ENCODE measurements at places on chromosomes 7 and 10.

DNA sequence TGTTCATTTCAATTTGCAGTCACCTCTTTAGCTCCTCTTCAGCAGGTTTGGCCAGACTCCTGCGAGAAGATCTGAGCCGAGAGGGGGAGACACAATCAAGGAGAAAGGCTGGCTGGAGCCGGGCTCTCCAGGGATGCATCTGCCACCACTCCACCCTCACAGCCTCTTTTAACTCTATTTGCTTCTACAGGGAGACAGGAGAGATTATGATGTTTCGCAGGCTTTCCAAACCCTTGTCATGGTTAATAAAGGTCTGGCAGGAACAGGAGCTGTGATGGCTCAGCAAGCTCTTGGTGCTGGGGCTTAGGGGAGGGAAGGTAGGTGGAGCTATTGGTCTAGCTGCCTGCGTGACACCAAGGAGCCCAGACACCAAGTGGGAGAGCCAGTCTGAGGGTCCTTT lies 448.1 kb upstream of the PODXL start:
- no peak for DNase-seq
- H3K4me3 ChIP-seq: no peak overlapping the region
- H3K4me1 ChIP-seq: no peaks in the 10 kb centered on the region
- no peak overlapping the region for H3K27ac ChIP-seq
- H3K36me3 ChIP-seq: no peaks in the 10 kb centered on the region

DNA sequence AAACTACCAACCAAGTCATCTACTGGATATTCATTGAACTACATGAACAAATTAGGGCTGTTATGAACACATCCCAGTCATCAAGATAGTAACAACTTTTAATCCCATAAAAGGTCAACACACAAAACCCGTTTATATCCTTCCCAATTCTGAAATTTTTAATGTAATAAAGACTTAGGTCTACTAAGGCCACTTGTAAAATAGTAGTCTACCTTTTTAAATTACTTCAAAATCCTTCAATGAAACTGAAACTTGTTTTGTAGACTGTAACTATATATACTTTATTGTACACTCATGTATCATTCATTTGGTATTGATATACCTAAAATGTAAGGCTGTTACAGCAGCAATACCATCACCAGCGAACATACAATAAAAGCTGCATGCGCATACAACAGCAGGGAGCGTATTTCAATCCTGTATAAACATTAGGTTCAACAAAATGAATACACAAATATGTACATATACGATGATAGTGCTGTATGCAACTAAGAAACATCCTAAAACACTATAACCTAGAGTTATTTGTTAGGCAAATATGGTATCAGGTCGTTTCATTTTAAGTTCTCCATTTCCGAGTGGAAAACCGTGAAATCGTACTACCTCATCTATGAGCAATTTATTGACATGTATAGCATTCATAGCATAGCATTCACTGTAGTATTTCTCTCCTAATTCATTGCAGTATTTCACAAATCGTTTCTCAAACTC lies 973 bp downstream of the ATAD1 start:
- no peaks in the 10 kb centered on the region for H3K36me3 ChIP-seq
- peak overlapping the region; percentile 97 for H3K4me3 ChIP-seq
- H3K4me1 ChIP-seq: peaks cover 28% of the 10 kb centered on the region
- DNase-seq: no peak
- H3K27ac ChIP-seq: peak overlapping the region; percentile 97

DNA sequence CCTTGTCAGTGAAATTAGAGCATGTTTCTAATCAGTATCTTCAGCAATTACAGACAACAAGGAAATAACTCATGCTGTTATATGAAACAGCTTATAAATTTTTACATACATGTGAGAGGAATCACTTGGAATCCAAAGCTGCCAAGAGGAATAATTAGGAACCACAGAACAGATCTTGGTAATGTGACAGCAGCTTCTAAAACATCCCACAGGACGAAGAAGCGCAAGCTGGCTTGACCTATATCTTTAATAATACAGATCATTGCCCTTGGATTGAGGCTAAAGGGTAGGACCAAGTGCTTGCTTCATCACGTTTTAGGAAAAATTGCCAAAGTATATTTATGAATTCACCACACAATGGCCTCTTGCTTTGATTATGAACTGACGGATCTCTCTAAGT lies 869.8 kb downstream of the LRMDA start:
- no peaks in the 10 kb centered on the region for H3K36me3 ChIP-seq
- no peak overlapping the region for H3K4me3 ChIP-seq
- no peaks in the 10 kb centered on the region for H3K4me1 ChIP-seq
- no peak overlapping the region for H3K27ac ChIP-seq
- no peaks in the 10 kb centered on the region for H3K27me3 ChIP-seq

- H3K27ac ChIP-seq: no peak overlapping the region
- peaks cover 49% of the 10 kb centered on the region for H3K27me3 ChIP-seq
- DNase-seq: no peak
- H3K4me3 ChIP-seq: no peak overlapping the region
- peaks cover 3% of the 10 kb centered on the region for H3K36me3 ChIP-seq
Observed at GRCh38 chr10:120755771-120756170, 95.4 kb upstream of the WDR11 start.

DNA sequence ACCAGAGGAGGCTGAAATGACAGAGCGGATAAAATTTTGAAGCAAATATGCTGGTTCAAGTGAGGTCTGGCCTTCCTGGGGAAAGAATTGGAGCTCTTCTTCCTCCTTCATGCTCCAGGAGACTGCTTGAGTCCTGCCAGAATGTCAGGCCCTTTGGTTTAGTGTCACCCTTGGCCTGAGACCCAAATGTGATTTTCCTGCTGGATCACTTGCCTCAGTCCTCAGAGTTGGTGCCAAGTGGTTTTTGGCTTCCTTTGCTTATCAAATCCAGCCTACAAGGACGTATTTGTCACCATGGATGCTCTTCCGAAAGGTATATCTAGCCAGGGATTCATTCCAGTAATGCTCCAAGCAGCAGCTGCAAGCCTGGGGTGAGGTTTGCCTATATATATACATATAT lies 118.4 kb downstream of the PLPP4 start:
- H3K27me3 ChIP-seq: no peaks in the 10 kb centered on the region
- H3K4me3 ChIP-seq: no peak overlapping the region
- no peak for DNase-seq
- H3K36me3 ChIP-seq: no peaks in the 10 kb centered on the region

Data from T-helper 17 cell (primary cell).